ENCODE measurements at places on chromosomes 13 and 19.

GRCh38 chr19:58196901-58197616 lies 14.2 kb downstream of the ZNF274 start:
- no peak for DNase-seq

GRCh38 chr13:73224703-73225102 lies 165.9 kb downstream of the KLF5 start:
- peak; percentile 68 for DNase-seq

GRCh38 chr19:10085641-10086590 lies at the start of gene SHFL:
TSS of gene SHFL (plus strand) at chr19:10086317. CDS start at chr19:10086428, 111 bp downstream.
- DNase-seq, result peak; percentile 13

GRCh38 chr19:54207983-54208783 lies 7.5 kb downstream of the RPS9 start:
- no peak for DNase-seq

GRCh38 chr19:1823539-1824251 lies 11.6 kb upstream of the ATP8B3 start:
- DNase-seq, result no peak

GRCh38 chr19:54439174-54439851 lies 9.7 kb upstream of the LENG8 start:
- DNase-seq, result no peak

- no peak for DNase-seq
Observed at GRCh38 chr19:45681391-45682015, 10.2 kb downstream of the SNRPD2 start.

DNA sequence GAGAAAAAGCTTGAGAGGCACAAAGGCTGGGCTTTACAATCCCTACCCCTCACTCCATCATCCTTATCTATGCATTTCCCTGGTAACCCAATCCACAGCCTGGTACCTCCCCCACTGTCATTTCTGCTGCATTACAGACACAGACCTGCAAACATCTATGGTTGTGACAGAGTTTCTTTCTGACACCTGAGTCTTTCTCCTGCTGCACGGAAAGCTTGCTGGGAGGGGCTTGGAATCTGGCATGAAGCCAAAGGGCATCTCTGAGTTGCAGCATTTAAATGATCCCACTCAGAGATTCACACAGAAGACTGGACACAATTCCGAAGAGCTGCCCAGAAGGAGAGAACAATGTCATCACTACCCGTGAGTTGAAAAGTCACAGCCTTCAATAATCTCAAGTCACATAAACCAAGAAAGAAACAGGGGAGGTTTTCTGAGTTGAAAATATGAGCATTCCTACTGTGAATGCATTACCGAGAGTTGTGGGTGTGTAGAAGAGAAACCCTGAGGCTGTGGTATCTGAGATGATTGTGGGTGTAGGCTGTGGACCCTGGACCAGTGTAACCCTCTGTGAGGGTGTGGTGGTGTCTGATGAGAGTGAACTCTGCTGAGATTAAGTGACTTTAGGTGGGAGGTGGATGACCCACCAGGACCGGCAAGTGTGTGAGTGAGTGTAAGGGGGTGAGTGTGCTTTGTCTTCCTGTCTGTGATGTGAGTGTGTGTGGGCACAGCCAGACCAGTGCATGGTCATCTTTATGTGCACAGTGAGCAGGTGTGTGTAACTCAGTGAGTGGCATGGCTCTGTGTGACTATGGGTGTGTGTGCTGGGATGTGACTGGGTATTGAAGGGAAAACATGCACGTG lies at the start of gene LGALS14:
TSS of gene LGALS14 (plus strand) at position 301 of the 864 bp plus-strand sequence. CDS start at position 349, 48 bp downstream.
- no peak for DNase-seq

DNA sequence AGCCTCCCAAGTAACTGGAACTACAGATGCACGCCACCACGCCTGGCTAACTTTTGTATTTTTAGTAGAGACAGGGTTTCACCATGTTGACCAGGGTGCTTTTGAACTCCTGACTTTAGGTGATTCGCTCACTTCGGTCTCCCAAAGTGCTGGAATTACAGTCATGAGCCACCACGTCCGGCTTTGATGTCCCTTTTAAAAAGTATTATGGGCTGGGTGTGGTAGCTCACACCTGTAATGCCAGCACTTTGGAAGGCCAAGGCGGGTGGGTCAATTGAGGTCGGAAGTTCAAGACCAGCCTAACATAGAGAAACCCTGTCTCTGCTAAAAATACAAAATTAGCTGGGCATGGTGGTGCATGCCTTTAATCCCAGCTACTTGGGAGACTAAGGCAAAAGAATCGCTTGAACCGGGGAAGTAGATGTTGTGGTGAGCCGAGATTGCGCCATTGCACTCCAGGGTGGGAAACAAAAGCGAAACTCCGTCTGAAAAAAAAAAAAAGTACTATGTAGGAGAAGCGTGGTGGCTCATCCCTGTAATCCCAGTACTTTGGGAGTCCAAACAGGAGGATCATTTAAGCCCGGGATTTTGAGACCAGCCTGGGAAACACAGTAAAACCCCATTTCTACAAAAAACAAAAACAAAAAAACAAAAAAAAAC lies 22.8 kb upstream of the ERVV-1 start:
- no peak for DNase-seq

DNA sequence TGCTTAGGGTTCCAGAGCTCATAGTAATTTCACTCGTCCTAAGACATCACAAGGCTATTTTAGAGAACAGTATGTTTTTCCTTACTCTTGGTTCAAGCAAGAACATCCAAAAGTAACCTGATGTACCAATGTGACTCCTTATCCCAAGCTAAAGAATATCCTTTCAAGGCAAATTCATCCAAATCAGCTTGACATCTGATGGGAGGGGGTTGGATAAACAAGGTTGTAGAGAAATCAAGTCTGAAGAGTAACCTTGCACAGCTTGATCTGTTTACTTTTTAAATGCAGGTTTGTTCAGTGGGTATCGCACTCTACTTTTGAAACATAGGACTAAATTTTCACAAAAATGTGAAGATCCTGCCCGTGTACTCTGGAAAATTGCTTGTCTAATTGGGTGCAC lies 201.2 kb downstream of the GGACT start:
- DNase-seq, result no peak

DNA sequence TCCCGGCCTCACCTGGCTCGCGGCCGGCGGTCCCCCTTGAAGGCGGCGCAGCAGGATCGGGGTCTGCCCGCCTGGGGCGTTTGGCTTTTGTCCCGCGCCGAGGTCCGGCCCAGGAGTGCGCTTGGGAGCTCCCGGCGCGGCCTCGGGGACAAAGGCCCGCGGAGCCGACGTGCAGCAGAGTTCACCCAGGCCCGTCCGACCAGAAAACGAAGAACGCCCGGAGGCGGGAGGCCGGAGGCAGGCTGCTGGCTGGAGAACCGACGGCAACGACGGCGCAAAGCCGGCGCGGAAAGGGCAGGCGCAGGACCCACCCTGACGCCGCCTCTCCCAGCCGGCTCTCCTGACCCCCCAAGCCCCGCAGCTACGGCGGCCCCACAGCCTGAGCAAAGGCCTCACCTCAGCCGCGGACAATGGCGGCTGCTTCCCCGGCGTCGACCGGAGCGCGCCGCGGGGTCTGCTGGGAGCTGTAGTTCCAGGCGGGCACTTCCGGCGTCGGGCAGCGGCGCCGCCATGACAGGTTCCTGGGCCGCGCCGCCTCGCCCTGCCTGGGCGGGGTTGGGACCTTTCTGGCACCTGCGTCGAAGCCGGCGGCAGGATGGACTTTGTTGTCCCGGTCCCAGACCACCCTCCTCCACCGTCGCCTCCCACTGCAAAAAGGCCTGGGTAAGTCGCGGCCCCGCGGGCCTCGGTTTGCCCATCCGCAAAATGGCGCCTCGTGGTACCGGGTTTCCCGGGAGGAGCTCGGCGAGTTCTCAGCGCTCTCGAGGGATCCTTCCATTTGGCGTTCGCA lies at the start of gene ZNF606:
TSS of gene ZNF606 (minus strand) at position 437 of the 790 bp plus-strand sequence. CDS start 1,501 bp downstream, outside the sequence.
- peak; percentile 58 for DNase-seq

GRCh38 chr13:20831933-20832332 lies 58.2 kb upstream of the EEF1AKMT1 start:
- DNase-seq, result no peak

DNA sequence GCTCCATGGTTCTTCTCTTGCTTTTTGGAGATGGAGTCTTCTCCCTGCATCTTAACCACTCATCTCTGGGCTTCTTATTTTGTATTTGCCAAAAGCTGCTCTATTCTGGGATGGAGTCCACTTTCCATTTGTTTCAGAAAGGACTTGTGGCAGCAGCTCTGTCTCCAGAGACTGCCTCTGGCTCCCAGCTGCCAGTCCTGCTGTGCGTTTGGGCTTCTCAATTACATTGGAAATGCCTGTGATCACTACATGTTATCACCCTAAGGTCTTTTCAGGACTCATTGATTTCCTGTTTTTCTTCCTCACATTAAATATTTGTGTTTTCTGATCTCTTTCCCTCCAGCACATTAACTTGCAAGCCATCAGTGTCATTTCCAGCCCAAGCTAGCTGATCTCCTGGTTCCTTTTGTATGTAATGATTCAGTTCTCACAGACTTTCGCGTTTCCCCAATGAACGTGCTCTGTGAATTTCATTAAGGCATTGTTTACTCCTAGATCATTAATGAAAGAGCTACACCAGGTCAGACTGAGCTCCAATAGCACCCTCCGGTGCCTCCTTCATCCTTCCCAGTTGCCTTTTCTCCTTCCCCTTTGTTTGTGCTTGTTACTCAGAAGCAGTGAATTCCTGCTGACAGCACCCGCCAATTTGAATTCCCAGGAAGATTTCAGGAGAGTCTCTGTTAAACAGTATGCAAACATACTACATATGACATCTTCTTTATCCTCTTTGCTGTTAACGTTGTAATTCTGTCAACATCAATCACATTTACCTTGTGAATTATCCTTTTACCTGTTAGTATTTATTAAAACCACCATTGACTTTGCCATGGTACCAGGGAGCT lies 3.0 kb downstream of the CBY2 start:
- no peak for DNase-seq

Measured in fibroblast of skin of left biceps (primary cell).